Muscle of leg (tissue), 16 donors: ENCODE measurements at places on chromosomes 16 and 17. TPM values are rescaled to one million over a fixed set of nuclear protein-coding genes. Genes with fewer than 3 reads are reported as not detected.

GRCh38 chr17:67364847-67365737 is 1.3 kb downstream of the PSMD12 start:
- peaks cover 3% of the 10 kb centered on the region for H3K36me3 ChIP-seq
- H3K27ac ChIP-seq = peak overlapping the region; percentile 90
- peak overlapping the region; percentile 93 for H3K4me3 ChIP-seq
- H3K27me3 ChIP-seq = no peaks in the 10 kb centered on the region

DNA sequence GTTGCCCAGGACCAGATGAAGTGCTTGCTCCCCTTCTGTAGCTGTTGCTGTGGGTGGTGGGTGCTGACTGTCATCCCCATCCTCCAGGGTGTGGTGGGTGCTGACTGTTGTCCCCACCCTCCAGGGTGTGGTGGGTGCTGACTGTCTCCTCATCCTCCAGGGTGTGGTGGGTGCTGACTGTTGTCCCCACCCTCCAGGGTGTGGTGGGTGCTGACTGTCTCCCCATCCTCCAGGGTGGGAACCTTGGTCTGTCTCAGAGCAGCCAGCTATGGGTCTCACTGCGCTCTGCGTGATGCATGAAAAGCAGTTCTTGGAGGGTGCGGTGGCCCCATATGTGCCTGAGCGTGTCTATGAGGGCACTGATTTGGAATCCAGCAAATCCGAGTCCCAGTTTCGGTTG is 163.8 kb downstream of the RPTOR start:
- H3K27ac ChIP-seq = no peak overlapping the region
- no peaks in the 10 kb centered on the region for H3K27me3 ChIP-seq
- no peak overlapping the region for H3K4me3 ChIP-seq
- no peak for DNase-seq
- H3K4me1 ChIP-seq = no peaks in the 10 kb centered on the region

DNA sequence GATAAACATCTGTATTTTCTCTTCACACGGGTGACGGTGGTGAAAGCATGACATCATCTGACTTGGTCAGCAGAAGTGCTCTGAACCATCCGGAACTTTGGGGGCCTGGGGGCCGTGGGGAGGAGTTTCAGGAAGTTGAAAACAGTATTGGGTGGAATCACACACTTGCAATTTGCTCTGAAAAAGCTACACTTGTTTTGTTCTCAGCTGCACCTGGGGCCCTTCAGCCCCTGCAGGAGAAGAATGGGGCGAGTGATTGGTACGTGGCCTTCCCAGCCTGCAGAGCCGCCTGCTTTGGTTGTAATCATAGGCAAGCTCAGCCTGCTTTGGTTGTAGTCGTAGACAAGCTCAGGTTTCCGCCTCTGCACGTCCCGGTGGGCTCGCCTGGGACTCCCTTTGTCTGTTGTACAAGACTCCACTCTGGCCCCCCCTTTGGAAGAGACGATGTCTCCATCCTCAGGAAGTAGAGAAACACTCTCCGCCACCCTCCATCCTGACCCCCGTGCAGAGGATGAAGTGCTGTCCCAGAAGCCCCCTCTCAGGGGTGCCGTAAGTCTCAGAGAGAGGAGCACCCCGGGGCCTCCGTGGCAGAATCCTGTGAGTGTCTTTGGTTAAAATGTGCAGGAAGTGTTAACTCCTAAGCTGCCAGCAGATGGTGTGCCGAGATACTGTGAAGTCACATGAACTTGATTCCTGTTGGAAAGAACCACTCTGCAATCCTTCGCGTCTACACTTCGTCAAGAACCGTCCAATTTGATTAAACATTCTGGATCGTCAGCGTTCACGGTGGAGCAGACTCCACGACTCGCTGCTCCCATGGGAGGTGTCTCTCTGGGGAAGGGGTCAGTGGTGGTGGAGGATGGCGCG is 5.4 kb downstream of the BANP start:
- H3K4me1 ChIP-seq = peaks cover 38% of the 10 kb centered on the region
- H3K4me3 ChIP-seq = peak overlapping the region; percentile 21
- H3K27me3 ChIP-seq = no peaks in the 10 kb centered on the region
- peaks cover 32% of the 10 kb centered on the region for H3K36me3 ChIP-seq
- peak overlapping the region; percentile 84 for H3K27ac ChIP-seq

AGRP gene
- total RNA-seq = not detected

TBC1D3G gene
- not detected for total RNA-seq

GRCh38 chr16:16090238-16090637 is 133.1 kb downstream of the ABCC6 start:
- no peak overlapping the region for H3K4me3 ChIP-seq
- no peak overlapping the region for H3K27ac ChIP-seq
- no peaks in the 10 kb centered on the region for H3K27me3 ChIP-seq
- no peak for DNase-seq

- no peak for DNase-seq
- no peaks in the 10 kb centered on the region for H3K4me1 ChIP-seq
- H3K27ac ChIP-seq = no peak overlapping the region
- H3K27me3 ChIP-seq = no peaks in the 10 kb centered on the region
- peaks cover 82% of the 10 kb centered on the region for H3K36me3 ChIP-seq
Observed at GRCh38 chr16:30723725-30724355, 24.4 kb upstream of the PHKG2 start.

ZKSCAN2 gene
- total RNA-seq = 5.4 TPM

- H3K4me1 ChIP-seq = peaks cover 2% of the 10 kb centered on the region
- H3K36me3 ChIP-seq = no peaks in the 10 kb centered on the region
- no peaks in the 10 kb centered on the region for H3K27me3 ChIP-seq
- H3K27ac ChIP-seq = no peak overlapping the region
Observed at GRCh38 chr17:83064021-83064731, 15.2 kb upstream of the METRNL start.
